ENCODE measurements at places on chromosomes 3 and 15.

DNA sequence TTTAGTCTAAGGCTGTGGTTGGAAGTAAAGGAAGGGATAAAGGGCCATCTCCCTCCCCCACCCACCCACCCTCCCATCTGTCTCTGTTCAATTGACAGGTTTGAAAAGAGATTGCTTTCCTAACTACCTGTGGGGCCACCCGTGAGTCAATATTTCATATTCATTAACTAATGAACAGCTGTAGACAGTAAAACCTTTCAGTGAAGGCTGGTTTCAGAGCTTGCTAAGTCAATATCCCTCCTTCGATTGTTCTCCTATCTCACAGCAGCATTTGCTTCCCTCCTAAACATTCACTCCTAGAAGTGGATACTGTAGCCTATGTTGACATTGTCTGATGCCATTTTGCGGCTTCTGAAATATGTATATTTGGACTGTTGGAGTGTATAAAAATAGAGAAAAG lies 85.9 kb upstream of the SYNPR start:
- DNase-seq, result no peak

- DNase-seq, result peak; percentile 30
These were observed 45.0 kb upstream of the FGF12 start for GRCh38 chr3:192772240-192772894.

- DNase-seq, result no peak
These were observed 45.1 kb downstream of the ZBTB38 start for GRCh38 chr3:141413391-141413790.

DNA sequence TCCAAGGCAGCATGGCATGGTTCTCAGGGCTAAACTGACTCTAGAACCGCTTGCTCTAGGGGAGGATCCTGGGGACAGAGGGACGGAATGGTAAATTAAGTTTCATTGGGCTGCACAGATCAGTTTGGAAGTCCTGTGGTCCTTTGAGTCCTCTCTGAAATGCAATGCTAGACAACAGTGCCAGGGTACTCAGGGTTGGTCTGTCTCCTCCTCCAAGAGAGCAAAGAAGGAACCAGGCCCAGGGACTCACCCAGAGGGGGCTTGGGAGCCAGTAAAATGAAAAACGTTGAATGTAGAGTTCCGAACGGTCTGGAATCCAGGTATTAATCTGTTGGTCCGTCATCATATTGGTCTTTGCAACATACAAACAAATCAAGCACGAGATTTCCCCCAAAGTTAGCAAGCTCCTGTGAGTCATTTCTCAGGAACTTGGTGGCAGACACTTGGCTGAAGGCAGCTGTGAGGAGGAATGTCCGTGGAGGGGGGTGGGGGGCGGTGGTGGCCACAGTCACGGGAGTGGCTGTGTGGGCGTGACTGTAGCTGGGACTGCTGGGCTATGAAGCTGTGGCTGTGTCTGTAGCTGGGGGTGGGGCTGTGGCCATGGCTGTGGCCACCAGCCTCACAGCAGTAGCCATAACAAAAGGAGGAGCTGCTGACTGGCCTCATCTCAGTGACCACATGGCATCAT lies 361.0 kb downstream of the SHQ1 start:
- DNase-seq, result peak; percentile 7

DNA sequence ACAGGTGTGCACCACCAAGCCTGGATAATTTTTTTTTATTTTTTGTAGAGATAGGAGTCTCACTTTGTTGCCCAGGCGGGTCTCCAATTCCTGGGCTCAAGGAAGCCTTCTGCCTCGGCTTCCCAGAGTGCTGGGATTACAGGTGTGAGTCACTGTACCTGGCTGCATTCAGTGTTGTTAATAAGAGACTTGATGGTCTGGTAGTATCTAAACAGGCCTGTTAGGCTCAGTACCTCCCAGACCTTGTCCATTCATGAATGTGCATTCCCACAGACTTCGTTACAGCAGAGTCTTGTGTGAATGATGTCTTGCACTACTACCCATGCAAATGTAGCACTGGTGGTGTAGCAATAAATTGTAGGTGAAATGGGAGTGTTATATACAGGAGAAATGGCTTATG lies 17.7 kb downstream of the CMTM8 start:
- no peak for DNase-seq

- peak; percentile 32 for DNase-seq
These were observed 61.9 kb upstream of the C3orf80 start for GRCh38 chr3:160163229-160163878.

- DNase-seq, result no peak
These were observed 21.7 kb downstream of the PLA2G4F start for GRCh38 chr15:42134617-42135245.

DNA sequence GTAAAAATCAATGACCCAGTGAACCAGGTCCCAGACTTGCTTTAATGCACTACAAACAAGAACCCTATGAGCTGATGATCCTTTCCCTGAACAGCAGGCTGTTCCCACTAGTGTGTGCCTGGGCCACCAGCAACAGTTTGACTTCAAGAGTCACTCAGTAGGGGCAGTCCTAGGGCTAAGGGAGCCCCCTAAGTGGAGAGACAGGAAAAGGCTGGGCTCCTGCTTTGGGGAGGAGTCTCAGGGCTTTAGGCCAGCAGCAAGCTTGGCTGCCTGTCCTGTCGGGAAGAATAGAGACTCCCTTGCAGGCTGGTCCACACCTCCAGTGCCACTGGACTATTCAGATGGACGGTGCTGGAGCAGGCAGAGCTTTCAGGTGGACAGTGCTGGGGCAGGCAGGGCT lies 29.4 kb upstream of the ADCY5 start:
- DNase-seq, result no peak

DNA sequence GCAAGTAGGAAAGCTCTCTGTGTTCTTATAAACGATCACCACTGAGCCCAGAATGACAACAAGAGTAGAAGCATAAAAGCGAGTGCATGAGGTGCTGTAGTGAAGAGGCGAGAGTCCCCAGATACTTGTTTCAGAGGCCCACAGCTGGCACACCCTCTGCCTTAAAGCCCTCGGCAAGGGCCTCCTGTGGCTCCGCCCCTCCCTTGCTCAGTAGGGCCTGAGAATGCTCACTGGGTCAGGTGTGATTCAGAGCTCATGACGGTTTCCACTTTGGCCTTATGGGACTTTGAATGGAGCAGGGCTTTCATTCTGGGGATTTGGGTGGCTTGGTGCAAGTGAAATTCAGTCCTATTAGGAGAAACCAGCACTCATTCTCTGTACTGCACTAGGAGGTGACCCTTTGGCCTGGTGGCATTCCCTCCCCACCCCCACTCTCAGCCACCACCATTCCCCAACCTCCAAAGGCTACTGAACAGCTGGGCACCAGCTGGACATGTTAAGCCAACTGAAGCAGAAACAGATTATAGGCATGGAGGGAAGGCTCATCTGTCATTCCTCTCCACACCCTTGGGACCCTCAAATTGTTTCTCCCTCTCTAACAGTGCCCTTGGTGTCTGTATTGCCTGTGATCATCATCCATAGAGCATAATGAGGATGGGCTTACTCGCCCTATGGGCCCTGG lies 109.6 kb upstream of the CTDSPL start:
- DNase-seq, result no peak

DNA sequence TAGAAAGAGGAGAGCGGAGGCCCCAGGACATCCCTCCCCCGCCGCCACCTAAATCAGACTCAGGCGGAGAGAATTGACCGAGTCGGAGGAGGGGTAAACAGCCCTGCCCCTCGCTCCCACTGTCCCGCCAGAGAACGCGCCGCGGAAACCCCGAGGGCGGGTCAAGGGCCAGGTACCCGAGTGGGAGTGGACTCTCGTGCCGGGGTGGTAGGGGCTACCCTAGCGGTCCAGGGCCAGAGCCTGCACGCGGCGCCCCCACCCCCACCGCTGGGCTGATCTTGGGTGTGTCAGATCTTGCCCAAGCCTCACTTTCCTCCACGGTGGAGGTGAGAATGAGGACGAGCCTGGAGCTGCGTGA lies 19.0 kb downstream of the SPATA12 start:
- no peak for DNase-seq

- no peak for DNase-seq
These were observed 676 bp downstream of the CNOT10 start for GRCh38 chr3:32685543-32686185.

DNA sequence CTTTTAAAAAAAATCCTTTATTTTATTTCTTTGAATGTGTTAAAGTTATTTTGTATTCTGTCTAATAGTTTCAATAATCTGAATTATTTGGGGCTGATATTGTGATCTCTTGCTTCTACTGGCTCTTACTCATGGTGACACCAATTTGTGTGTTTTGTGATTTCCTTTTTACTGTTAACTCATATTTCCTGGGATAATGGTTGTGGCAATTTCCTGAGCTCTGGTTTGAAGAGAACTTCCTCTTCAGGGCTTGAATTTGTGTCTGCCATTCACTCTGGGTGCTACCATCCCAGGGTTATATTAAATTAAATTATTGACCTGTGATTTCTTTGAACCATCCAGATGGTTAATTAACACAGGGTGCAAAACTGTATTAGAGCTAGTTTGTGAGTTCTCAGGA lies 60.4 kb upstream of the RNF7 start:
- DNase-seq, result peak; percentile 41

- no peak for DNase-seq
These were observed 14.0 kb downstream of the KLHL18 start for GRCh38 chr3:47296562-47297302.

GRCh38 chr3:139774560-139775302 lies 97.0 kb upstream of the NMNAT3 start:
- DNase-seq, result no peak

GRCh38 chr15:82963471-82964341 lies 11.2 kb upstream of the HOMER2 start:
- DNase-seq, result no peak

DNA sequence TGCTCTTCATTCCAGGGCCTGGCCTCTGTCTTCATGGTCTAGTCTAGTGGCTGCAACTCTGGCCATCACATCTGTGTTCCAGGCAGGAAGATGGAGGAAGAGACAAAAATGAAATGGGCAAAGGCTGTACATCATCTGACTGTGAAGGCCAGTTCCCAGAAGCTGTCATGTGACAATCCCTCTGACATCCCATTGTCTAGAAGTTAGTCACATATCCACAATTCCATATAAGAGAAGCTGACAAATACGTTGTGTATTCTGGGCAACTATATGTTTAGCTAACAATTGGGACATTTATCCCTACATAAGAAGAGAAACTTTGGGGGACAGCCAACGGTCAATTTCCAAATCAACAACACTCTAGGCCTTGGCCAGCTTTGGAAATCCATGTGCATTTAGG lies 34.5 kb upstream of the C3orf70 start:
- no peak for DNase-seq

DNA sequence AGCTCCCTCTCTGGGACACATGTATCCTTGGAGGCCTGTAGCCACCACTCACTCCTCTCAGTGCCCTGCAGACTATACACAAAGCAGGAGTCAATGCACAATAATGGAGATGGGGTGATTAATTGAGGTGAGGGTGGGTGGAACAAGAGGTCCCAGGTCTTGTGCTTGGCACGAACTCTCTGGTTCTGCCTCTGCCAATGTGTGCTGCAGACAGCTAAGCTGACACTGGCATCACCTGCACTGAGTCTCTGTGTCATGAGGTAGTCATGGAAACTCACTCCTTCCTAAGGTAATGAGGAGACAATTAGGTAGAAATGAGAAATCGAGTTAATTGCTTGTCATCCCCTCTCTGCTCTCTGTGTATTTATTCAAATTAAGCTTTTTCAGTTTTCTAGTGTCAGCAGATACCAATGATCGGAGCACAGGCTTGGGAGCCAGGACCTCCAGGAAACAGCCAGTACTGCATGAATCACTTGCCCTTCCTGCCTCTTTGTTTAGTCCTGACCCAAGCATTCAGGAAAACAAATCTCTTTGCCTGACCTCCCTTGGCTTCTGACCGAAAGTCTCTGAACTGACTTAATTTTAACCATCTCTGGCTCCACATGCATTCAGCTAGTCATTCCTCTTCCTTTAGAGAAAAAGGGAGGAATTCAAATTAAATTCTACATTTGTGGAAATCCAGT lies 56.7 kb downstream of the DRD3 start:
- no peak for DNase-seq

- DNase-seq, result no peak
These were observed 6.4 kb upstream of the STRA6 start for GRCh38 chr15:74208901-74209559.

GRCh38 chr3:139827833-139828232 lies 107.2 kb upstream of the CLSTN2 start:
- DNase-seq, result no peak

DNA sequence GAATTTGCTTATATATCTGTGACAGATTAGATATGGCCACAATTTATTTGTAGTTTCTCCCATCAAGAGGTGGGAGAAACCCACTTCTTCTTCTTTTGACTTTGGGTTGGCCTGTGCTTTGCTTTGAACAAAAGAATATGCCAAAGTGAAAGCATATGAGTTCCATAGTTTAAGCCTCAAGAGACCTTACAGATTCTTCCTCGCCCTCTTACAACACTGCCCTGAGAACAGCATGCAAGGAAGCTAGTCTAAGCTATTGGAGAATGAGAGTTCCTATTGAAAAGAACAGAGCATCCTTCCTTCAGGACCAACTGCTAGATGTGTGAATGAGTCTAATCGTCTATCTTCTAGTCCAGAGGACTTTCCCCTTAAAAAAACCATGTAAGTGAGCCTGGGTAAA lies 394.8 kb downstream of the TUSC7 start:
- DNase-seq, result no peak

- no peak for DNase-seq
These were observed 3.6 kb upstream of the CD276 start for GRCh38 chr15:73680549-73680948.

- no peak for DNase-seq
These were observed 16.0 kb downstream of the CCNB2 start for GRCh38 chr15:59120937-59121336.

GRCh38 chr15:71149646-71150557 lies 34.6 kb downstream of the THSD4 start:
- no peak for DNase-seq

- DNase-seq, result peak; percentile 63
These were observed 31.5 kb upstream of the MLF1 start for GRCh38 chr3:158539414-158540014.

Data from KBM-7 (cell line).